ENCODE measurements at places on chromosomes 1 and 21.

- no peak for DNase-seq
Measured at GRCh38 chr1:188027613-188028012, 1198.9 kb downstream of the PLA2G4A start.

DNA sequence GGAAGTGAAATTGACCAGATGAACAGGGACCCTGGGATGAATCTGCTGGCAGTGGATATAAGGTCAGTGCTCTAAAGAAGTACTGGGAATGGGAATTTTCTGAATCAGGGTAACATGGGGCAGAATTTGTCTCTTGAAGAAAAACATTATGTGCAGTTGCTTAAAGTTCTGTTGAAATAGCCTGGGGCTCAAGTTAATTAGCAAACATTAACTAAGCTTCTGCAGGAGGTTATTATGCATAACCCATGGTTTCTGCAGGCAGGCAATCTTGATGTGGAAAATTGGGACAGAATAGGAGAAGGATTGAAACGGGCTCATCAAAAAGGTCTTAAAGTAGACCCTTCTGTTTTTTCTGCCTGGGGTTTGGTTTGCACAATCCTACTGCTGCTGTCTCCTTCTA, 14.0 kb downstream of the GSTM5 start:
- no peak for DNase-seq

DNA sequence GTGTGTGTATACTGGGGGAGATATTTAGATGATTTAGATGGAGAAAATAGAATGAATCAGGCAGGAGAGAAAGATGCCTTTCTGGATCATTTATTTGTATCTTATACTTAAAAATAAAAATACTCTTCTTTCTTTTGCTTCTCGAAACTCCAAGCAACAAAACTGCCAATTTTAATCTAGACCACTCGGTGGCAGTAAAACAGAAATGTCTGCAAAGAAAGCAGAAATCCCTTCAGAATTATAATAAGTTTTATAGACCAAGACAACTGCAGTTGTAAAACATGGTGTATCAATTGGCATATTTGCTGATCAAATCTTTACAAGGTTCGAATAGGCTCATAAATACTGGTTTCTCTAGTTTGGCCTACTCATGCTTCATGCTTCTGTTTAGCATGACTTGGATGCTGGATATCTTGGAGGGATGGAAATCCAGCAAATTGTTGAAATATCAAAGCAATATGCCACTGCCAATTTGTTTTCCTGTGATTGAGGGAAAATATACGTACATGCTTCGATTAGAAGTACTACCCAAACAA, 15.1 kb upstream of the C1orf87 start:
- no peak for DNase-seq

GRCh38 chr1:12059722-12060464, 3.2 kb upstream of the TNFRSF8 start:
- DNase-seq: no peak

DNA sequence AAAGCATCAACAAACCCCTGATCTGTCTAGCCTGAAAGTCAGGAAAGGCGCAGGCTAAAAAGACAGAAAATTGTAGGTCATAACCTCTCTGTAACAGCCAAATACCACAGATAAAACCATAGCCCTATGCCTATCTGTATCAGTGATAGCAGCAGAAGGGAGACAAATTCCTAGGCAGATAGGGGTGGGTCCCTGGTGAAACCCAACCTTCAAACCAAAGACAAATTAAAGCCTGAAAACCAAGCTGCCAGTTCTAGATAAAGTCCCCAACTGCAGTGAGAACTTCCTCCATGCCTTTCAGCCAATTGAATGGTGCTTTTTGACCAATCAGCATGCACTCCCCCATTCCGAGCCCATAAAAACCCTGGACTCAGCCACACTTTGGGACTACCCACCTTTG, 115.3 kb downstream of the NTPCR start:
- no peak for DNase-seq

DNA sequence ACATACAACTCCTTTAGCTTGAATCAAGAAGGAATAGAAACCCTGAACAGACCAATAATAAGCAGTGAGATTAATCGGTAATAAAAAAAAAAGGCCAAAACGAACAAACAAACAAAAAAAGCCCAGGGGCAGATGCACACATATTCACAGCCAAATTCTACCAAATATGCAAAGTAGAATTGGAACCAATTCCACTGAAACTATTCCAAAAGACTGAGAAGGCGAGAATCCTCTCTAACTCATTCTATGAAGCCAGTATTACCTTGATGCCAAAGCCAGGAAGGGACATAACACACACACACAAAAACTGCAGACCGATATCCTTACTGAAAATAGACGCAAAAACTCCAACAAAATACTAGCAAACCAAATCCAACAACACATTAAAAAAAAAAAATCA, 161.6 kb downstream of the ASTN1 start:
- no peak for DNase-seq

DNA sequence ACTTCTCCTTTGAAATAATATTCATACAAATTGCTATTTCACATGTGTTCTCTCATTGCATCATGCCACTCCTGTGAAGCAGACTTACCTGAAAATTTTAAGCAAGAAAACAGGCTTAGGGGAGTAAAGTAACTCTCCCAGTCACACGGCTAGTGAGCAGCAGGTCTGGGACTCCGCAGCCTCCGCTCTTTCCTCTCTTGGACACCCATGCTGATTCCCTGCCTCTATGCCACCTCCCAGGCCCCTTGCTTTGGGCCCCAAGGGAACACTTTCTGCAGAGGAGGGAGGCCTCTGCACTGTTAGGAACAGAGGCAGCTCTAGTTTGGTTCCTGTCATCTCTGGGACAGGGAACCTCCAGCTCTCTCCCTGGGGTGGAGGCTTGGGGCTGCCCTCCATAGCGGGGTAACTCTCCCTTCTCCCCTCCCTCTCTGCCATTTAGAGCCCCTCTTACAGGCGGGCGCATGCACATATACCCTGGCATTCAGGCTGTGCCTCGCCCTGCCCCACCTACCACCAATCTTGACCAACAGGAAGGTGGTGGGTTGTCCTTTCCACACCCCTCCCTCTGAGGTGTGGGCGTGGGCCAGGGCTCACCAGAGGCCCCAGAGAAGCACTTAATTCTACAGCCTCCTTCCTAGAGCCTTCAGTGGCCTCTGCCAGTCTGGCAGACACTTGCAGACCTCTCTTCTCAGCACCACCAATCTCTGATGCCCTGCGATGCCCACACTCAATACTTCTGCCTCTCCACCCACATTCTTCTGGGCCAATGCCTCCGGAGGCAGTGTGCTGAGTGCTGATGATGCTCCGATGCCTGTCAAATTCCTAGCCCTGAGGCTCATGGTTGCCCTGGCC, at the start of gene RXFP4:
Gene RXFP4 (plus strand): TSS at position 646 of the 852 bp plus-strand sequence. CDS start 72 bp downstream, at position 718.
- no peak for DNase-seq

DNA sequence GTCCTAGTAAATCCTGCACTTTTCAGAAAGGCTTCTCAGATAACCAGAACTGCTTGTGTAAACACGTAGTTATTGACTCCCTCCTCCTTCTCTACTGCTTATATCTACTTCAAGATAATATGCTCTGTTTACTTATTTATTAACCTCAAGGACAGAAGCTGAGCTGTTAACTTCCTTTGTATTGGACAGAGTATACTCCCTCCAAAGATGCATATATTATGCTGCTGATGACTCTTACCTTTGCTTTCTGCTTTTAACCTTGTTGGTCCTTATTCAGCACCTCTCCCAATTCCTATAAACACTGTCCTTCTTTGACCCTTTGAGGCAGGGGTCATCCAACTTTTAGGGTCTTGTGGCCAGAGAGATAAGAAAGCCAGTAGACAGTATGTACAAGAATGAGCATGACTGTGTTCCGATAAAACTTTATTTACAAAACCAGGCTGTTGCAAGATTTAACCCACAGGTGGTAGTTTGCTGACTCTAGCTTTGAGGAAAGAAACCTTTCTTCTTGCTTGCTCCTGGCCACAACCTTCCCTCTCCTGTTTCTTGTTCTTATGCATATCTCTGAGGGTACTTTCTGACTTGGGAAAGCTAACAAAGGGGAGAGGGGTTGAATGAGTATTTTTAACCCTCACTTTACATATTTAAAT, 4.9 kb downstream of the TPM3 start:
- no peak for DNase-seq

- peak; percentile 44 for DNase-seq
Measured at GRCh38 chr21:45043541-45044020, 30.8 kb upstream of the ADARB1 start.

All from cardiac septum (tissue), 1 donor.